ENCODE measurements at places on chromosomes 6 and 20.

GRCh38 chr6:113293423-113293740, 563.8 kb upstream of the MARCKS start:
- no peak for DNase-seq

DNA sequence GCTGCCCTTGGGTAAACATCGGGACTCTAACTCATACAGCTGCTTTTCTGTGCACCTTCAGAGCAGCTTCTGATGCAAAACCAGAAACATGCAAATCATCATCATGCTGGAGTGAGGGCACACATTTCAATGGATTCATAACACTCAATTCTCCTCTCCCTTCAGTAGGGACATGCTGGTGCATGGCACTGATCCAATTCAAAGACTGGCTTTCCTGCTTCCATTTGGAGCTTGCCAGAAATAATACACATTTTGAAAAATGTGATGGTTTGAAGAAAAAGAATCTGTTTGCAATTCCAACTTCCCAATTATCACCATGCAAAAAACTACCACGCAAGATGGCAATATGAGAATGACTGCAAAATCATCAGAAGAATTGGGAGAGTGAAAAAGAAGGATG, 65.2 kb upstream of the PDE10A start:
- DNase-seq = no peak

DNA sequence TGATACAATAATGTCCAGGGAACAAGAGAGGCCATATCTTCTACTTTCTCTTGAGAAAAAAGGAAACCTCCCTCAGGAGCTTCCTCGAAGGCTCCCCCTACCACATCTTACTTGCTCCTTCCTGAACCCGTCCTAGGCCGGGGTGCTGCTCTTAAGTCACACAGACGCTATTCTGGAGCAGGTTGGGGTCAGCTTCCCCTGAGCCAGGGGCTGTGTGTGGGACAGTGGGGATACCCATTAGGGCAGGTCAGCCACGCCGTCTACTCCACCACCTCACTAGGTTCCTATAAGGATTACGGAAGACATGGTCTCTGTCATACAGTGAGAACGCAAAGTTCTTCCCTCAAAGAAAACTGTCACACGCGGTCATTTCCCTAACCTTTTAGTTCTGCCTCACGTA, 8.2 kb upstream of the PPP1R3G start:
- DNase-seq = no peak

- DNase-seq = no peak
Measured at GRCh38 chr6:39590871-39591393, 134.3 kb downstream of the KIF6 start.

DNA sequence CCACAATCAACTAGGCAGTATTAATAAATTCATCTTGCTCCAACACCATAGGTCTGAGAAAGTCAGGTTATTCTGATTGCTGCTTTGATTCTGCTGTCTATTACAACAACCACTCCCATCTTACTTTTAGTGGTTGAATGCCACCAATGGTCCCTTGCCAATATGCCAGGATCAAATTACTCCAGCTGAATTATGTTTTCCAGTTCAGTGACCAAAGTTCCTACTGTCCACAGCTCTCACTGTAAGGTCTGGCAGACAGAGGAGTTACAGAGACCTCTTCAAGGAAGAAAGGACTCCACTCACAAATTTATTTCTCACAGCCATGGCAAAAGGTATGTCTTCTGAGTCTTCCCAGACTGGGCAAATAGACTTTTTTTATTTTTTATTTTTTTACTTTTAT, 557.0 kb downstream of the HAO1 start:
- DNase-seq = no peak

- DNase-seq = no peak
Measured at GRCh38 chr6:81820980-81821379, 68.5 kb upstream of the TENT5A start.

GRCh38 chr6:56037601-56038000, 162.2 kb upstream of the BMP5 start:
- no peak for DNase-seq

DNA sequence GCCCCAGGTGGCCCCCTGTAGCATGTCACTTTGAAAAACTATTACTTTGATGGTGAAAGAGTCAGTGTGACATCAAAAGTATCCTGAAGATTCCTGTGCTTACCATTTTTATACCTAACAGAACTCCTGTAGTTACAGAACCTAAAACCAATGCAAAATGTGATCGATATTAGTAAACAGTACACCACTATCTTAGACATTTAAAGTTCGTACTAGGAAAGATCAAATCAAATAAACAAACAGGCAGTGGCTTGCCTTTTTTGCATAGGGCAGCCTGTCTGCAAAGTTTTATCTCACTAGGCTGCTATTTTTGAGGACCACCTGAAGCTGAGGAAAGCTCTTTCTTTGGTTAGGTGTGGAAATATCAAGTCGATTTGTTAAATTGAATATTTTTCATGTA, 944.0 kb upstream of the CITED2 start:
- DNase-seq = no peak
